ENCODE measurements at places on chromosomes 12 and 14.

DNA sequence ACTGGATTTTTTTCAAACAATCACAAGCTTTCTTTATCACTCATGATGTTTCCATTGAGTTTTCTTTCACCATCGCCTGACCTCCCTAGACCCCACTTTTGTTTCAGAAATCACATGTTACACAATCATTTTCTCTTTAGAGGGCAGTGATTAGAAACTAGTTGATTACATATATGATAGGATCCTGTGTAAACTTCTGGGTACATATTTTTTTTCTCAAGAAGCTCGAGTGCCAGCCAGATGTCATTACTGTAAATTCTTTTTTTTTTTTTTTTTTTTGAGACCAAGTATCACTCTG lies 62.4 kb upstream of the PSMA6 start:
- DNase-seq: no peak

- peak; percentile 95 for DNase-seq
Measured at GRCh38 chr12:46430340-46430948, 57.9 kb upstream of the SLC38A2 start.

GRCh38 chr12:69008520-69008919 lies 75.5 kb upstream of the CPM start:
- DNase-seq: peak; percentile 84

GRCh38 chr12:52149182-52149641 lies 42.6 kb downstream of the KRT80 start:
- no peak for DNase-seq

GRCh38 chr12:76508128-76508980 lies 51.2 kb downstream of the OSBPL8 start:
- DNase-seq: peak; percentile 12

GRCh38 chr12:58529897-58530741 lies 390.2 kb downstream of the LRIG3 start:
- peak; percentile 79 for DNase-seq

Data from foreskin keratinocyte (primary cell).